Ovary (tissue), 10 donors: ENCODE measurements at places on chromosomes 1 and 21. TPM values are rescaled to one million over a fixed set of nuclear protein-coding genes. Genes with fewer than 3 reads are reported as not detected.
A peak's percentile ranks its signal among the peaks of the same experiment; 100 is the strongest.

ICOSLG gene
- 1.8 TPM for total RNA-seq

ARHGAP30 gene
- total RNA-seq = 1.7 TPM

SLC25A34 gene
- total RNA-seq = 1.1 TPM

ANKRD65 gene
- total RNA-seq = 5.9 TPM

USP16 gene
- 31.9 TPM for total RNA-seq

WNT2B gene
- total RNA-seq = 15.2 TPM

- DNase-seq = no peak
These were observed 53.6 kb upstream of the SSBP3 start for GRCh38 chr1:54459726-54460191.

- no peak for DNase-seq
These were observed 32.2 kb downstream of the QSOX1 start for GRCh38 chr1:180186831-180187230.

DNA sequence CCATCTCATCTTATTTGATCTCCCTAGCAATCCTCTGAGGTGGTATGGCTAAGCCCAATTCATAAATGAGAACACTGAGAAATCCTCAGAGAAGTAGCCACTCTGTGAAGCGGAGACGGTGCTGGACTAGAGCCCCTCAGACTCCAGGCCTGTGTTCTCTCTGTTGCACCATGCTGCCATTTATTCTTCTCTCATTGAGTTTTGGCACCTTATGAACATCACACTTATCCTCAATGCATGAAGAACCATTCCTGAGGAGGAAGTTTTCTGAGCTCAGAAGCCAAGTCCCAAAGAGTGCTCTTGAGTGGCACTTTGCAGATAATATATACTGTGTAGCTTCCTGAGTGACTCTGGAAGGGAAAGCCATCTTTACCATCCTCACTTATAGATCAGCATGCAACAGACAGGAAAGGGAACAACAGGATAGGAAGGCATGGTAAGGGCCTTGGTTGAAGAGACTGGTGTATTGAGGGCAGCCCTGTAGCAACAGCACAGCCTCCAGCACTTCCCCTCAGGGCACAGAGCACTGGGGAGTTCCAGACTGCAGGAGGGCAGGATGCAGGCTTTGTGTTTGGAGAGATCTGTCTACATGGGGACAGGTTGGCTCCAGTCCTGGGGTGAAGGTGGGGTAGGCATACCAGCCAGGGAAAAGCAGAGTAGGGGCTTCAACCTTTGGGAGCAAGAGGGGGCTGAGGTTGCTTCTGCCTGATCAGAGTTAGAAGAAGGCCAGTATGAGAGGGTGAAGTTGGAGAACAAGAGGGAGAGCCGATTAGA is 1.6 kb upstream of the CRNN start:
- DNase-seq = no peak

- DNase-seq = no peak
These were observed 92.3 kb downstream of the PDE9A start for GRCh38 chr21:42745511-42746239.

GRCh38 chr1:105585791-105586190 is 1470.7 kb upstream of the PRMT6 start:
- DNase-seq = no peak

GRCh38 chr1:225477296-225477911 is 49.6 kb upstream of the LBR start:
- no peak for DNase-seq

DNA sequence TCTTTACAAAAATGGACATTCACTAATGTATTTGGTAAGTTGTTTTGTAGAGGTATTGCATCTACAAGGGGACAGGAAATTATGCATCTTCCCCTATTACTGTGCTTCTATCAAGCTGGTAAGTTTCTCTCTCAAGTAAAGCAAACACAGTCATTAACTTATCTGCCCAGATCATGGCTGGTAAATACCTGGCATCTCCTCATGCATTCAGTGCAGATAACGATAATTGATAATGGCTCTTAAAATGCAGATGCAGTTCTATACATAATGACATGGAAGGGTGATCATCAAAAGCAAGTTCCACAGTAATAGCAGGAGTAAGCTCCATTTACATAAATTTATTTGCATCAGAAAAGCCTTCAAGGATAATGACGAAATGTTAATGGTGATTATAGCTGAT is 122.4 kb downstream of the SIPA1L2 start:
- DNase-seq = no peak

GRCh38 chr1:44740179-44740617 is 561 bp downstream of the KIF2C start:
- DNase-seq = no peak

GRCh38 chr1:244920911-244921761 is 56.8 kb upstream of the HNRNPU start:
- DNase-seq = no peak

GRCh38 chr1:50977575-50978143 is 7.6 kb downstream of the CDKN2C start:
- peak; percentile 70 for DNase-seq

DNA sequence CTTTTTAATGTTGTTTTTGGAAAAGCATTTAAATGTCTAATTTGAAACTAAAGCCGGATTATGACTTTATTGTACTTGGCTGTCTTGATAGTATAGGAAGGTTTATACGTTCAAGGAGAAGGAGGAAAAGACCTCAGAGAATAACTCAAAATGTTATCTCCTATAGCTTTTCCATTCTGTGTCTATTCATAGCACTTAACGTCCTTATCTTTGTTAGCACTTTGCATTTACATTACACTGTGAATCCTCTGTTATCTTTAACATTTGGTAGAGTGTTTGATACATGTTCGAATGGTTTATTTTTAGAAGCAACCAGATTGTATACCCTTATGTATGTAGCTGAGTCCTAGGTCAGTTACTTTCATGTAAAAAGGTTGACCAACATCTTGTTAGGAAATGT is 50.8 kb upstream of the PODN start:
- no peak for DNase-seq

GRCh38 chr1:205421798-205422197 is at the start of gene LEMD1:
TSS of gene LEMD1 (minus strand) at chr1:205422056. CDS start at chr1:205420536, 1,520 bp downstream.
- no peak for DNase-seq

GRCh38 chr1:175317309-175317708 is 124.7 kb upstream of the KIAA0040 start:
- no peak for DNase-seq

- peak; percentile 57 for DNase-seq
These were observed 93.9 kb upstream of the PPM1J start for GRCh38 chr1:112808861-112809684.

DNA sequence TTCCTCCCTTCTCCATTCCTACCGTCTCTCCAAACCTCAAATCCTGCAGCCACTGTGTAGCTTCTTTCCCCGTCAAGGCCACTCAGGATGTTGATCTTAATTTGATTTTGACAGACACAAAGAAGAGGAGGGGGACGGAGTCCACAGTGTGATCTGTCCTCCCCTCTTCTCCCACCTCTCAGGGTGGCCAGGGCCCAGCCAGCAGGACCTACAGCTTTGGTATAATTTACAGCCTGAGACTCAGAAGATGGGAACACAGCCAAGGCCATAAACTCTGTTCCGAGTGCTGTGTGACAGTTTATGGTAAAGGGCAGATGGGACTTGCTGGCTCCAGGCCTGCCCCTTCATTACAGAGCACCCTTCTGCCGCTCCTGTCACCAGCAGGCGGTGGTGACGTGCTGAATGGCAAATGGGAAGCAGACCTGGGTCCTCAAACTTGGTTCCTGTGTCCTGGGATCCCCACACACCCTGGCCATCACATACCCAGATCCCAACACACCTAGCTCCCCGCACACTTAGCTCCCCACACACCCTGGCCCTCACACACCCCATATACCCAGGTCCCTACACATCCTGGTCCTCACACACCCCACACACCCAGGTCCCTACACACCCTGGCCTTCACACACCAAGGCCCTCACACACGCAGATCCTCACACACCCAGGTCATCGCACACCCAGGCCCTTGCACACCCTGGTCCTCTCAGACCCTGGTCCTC is 71.6 kb downstream of the CD2 start:
- no peak for DNase-seq

DNA sequence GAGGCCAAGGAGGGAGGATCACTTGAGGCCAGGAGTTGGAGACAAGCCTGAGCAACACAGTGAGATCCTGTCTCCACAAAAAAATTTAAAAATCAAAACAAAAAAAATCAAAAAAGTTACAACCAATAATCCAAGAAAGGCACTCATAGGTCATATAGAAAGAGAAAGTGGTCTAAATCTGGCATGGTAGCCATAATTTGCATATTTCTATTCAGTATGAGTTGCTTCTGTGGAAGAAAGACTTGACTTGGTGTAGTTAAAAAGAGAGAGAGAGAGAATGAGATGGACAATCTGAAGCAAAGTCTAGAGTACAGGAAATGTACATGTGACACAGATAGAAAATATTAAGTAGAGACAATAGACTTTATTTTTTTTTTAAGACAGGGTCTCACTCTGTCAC is 22.5 kb downstream of the JMJD4 start:
- DNase-seq = no peak

DNA sequence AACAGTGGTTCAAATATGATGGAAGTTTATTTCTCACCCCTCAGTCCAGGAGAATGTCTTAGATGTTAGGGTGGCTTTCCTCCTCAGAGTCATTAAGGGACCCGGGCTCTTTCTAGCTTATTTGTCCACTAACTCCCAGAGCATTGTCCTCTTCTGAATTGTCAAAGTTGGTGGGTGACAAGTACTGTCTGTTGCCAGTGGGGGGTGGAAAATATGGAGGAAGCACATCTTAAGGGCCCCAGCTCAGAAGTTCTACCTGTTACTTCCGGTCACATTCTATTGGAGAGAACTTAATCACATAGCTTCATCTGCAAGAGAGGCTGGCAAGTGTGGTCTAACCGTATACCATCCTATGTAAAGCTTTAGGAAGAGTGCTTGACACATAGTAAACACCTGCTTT is 7.1 kb downstream of the CLIC4 start:
- no peak for DNase-seq

DNA sequence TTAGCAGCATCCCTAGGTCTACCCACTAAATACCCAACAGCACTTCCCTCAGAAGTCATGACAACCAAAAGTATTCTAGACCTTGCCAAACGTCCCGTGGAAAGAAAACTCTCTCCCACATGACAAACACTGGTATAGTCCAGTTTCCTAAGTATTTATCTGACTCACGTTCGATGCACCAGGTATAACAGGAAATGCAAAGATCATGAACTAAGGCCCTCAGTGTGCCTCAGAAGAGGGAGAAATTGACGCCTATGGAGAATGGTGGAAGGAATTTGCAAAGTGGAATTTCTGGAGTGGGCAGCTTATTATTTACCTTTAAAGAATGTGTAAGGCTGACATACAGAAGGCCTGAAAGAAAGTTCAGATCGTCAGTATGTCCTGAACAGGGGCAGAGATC is 523.6 kb upstream of the DAB1 start:
- DNase-seq = no peak

DNA sequence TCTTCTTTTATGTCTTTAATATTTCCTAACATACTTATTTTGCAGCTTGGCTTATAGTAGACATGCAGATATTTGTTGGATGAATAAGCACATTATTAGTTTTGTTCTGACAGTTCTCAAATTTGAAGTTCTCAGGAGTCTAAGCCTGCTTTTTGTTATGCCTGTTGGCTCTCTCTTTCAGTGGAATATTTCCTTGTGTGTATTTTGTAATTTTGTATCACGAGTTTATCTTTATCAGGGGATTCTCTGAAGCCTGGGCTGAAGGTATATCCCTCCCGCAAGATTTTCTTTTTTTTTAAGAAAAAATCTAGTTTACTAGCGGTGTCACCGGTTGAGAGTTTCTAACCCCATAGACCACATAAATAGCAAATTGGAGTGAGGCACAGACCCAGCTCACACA is 105.9 kb downstream of the RGL1 start:
- no peak for DNase-seq

GRCh38 chr1:90502194-90502593 is 214.9 kb downstream of the BARHL2 start:
- DNase-seq = no peak

- DNase-seq = no peak
These were observed 1.6 kb upstream of the APOBEC4 start for GRCh38 chr1:183654706-183655105.

DNA sequence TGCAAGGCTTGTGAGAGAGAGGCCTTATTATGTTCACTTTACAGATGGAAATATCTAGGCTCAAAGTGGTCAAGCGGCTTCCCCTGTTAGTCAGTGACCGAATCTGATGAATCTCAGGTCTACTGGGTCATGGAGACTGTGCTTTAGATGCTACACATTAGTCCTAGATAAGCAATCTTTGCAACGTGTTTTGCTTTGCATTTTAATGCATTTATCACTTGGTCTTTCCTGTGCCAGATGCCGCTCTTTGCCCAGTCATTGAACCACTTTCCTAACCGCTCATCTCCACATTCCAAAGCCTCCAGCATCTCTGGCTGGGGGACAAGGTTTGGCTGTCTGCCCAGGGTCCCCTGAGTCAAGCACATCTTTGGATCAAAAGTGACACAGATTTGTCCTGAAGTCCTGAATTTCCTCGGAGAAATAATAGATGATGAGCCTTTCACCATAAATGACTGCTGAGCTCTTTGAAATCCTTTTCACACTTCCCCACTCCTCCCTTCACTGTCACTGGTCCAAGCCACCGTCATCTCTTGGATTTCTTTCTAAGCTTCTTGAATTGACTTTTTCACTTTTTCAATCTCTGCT is 96.0 kb upstream of the USP24 start:
- no peak for DNase-seq

DNA sequence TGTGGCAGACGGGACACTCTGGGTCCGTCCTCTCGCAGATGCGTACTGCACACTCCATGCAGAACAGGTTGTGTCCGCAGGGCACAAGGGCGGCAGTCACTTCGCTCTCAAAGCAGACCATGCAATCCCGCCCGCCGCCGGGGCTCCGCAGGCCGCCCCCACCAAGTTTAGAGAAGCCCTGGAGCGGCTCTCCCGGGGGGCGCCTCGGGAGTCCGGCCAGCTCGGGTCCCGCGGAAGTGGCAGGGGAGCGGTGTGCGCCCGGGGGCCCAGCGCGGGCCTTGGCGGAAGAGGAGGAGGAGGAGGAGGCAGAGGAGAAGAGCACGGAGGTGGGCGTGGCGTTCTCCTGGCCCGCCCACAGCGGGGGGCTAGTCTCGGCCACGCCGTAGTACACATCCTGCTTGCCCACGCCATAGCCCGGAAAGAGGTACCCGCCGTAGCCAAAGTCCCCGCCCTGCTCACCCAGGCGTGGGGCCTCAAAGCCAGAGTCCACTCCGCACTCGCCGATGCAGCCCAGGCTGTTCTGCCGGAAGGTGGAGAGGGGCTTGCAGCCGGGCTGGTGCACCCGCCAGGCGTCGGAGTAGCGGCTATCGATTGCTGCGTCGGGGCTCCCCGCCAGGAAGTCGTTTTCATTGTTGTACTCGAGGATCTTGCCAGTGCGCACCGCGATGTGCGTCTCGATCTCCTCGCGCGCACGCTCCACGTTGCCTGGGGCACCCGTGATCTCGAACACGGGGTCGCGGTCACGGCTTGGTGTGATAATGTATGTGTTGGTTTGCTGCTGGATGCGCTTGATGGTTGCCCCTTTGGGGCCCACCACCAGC is 5.4 kb downstream of the MEX3A start:
- DNase-seq = peak; percentile 67

GRCh38 chr1:202367271-202367670 is 18.8 kb downstream of the PPP1R12B start:
- DNase-seq = no peak

- no peak for DNase-seq
These were observed at the start of gene SERINC2 for GRCh38 chr1:31412732-31413404. TSS of gene SERINC2 (plus strand) at chr1:31413213. CDS start at chr1:31413266, 53 bp downstream.
